ENCODE measurements at places on chromosomes 3 and 15.

- DNase-seq, result no peak
These were observed 95.0 kb downstream of the DHX30 start for GRCh38 chr3:47897954-47898353.

DNA sequence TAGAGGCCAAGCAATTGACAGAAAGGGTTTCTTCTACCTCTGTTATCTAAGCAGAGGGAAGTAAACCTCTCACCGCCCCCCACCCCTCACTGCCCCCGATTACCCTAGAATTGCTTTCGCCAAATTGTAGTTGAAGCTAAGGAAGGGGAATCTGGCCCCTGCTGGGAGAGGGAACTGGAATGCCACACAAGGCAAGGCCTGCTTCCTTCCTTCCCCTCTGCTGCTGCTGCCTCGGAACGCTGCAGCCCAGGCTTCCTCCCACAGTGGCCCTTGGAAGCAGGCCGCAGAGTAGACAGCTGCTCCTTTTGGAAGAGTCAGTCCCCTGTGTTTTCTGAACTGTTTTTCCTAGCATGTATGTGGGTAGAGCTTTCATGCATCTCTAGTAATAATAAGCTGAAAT, 21.6 kb downstream of the RLBP1 start:
- DNase-seq, result peak; percentile 49

DNA sequence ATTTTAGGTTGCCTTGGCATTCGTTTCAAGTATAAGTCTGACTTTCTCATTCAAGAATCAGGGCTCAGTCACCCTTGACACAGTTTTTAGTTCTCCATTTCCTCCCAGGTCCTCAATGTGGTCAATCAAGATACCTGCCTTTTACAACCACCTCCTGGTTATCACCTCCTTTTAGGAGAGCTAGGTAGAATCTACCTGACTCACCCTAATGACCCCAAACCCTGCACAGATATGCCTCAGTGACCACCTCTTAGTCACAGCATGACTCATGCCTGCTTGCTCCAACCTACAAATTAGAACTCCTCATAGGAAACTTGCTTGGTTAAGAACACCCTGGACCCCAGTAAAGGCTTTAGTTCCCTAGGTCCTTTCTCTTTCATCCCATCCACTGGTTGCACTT, 22.5 kb downstream of the DMXL2 start:
- no peak for DNase-seq

DNA sequence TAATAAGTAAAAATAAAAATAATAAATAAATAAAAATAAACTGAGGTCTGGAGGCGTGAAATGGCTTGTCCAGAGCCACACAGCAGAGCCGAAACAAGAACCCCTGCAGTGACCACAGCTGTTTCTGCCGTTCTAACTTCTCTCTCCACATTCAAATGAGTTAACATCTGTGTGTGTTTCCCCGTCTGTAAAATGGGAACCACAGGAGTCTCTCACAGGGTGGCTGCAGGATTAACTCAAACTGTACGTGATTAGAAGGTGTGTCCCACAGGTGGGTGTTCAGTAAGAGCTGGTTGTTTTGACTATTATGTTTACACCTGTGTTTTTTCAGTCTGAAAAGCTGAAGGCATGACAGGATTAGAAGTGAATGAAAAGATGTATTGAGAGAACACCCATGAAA, 27.0 kb upstream of the MUC4 start:
- no peak for DNase-seq

- DNase-seq, result no peak
These were observed 12.8 kb downstream of the DCUN1D1 start for GRCh38 chr3:182967218-182968204.

GRCh38 chr3:122357828-122358702, 25.0 kb downstream of the MIX23 start:
- DNase-seq, result no peak

DNA sequence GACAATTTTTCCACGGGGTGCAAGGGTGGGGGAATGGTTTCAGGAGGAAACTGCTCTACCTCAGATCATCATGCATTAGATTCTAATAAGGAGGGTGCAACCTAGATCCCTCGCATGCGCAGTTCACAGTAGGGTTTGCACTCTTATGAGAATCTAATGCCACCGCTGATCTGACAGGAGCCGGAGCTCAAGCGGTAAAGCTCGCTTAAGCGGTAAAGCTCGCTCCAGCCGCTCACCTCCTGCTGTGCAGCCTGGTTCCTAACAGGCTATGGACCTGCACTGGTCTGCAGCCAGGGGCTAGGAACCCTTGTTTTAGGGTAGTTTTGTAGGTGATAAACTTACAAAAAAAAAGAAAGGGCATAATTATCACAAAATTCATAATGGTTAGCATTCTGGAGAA, 53.9 kb upstream of the RYR3 start:
- DNase-seq, result no peak

DNA sequence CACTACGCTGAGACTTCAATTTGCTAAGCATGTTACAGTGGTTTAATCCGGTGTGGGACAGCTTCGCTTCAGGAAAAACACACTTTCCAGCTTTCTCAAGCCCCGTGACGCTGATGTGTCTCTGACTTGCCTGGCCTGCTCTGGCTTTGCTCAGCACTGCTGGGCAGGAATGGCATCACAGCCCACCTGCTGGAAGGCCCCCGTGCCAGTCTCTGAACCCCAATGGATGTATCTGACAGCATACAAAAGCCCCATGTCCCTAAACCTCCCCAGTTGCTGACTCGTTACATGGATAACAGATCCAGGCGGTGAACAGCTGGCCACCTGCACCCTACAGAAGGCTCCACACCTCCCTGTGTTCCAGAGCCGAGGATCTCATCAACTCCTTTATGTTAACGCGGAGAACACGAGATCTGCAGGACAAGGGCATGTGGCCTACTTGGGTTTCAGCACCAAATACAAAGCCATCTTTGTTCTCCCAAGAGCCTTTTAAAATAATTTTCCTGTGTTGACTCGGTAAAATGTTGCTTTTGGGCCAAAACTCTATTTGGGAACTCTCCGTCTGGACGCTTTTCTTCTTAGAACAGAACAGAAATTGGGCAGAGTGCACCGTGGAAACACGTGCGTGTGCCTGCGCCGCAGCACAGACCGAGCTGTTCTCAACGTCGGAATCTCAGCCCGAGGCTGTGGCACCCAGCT, 61.4 kb downstream of the ATP10A start:
- DNase-seq, result no peak

DNA sequence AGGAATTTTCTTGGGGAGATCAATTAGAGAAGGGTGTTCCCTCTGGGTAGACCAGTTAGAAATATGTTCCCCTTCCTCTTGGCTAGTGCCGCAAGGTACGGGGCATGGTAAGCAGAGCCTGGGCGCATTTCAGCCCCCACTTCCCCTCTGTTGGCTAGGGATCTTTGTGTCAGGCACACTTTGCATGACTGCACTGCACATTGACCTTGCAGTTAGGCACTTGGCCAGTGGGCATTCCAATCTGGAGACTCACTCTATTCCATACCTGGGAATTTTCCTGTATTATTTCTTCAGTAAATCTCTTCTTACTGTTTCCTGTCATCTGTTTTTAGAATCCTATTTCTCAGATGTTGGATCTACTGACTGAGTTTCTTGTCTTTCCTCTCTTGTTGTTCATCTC, 30.0 kb upstream of the CACNA1D start:
- DNase-seq, result no peak

DNA sequence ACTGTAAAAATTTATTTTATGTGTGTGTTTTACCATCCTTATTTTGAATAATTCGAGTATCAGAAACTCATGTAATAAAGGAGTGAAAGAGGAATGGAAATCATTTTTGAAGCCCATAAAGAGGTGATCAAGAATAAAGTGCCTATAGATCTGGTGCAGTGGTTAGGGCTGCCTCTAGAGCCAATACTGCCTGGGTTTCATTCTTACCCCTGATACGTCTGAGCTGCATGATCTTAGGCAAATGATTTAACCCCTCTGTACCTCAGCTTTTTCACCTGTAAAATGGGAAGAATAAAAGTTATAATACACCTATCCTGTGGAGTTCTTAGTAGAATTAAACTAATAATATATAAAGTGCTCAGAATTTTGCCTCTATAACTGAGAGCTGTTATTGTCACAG, 30.4 kb downstream of the EFHB start:
- DNase-seq, result no peak

DNA sequence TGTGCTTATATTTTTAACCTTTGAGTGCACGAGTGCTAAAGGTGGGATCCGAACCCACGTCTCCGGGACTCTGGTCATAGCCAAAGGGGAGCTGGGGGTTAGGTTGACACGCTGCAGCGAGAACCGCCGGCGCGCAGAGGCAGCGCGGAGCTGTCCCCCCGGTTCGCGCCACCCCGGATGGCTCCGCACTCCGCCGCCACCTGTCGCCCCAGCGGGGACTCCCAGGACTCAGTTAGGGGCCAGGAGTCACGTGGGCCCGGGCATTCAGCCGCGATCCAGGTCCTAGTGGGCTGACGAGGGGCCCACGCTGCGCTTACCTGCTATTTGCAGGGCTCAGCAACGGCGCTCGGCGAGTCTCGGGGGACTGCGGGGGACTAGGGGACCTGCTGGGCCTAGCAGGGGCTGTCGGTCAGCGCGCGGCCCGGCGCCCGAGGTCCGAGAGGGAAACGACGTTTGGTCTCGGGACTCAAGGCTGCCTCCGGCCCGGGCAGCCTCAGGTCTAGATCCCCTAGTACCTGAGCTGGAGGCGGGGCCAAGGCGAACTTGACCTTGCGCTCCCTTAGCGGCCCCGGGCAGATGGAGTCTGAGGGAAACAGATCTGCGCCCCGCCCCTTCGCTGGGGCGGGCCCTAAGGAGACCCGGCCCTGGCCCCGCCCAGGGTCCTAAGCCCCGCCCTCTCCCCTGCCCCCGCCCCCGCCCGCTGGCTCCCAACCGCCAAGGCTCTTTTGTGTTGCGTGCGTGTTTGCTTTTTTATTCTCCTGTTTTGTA, at the start of gene NMNAT3:
Gene NMNAT3, minus strand, starts transcription at position 585 of the 768 bp plus-strand sequence. CDS start 50,248 bp downstream, outside the sequence.
- DNase-seq, result peak; percentile 63

- DNase-seq, result no peak
These were observed 199.6 kb upstream of the IL12A start for GRCh38 chr3:159789017-159789416.

- DNase-seq, result no peak
These were observed 386.1 kb downstream of the PTPRG start for GRCh38 chr3:61947456-61947855.
